ENCODE measurements at places on chromosomes 13 and 19.

GRCh38 chr19:31675193-31675913 lies 326.1 kb upstream of the TSHZ3 start:
- DNase-seq, result no peak

- peak; percentile 70 for DNase-seq
Observed at GRCh38 chr19:18349524-18350128, 9.2 kb downstream of the PGPEP1 start.

DNA sequence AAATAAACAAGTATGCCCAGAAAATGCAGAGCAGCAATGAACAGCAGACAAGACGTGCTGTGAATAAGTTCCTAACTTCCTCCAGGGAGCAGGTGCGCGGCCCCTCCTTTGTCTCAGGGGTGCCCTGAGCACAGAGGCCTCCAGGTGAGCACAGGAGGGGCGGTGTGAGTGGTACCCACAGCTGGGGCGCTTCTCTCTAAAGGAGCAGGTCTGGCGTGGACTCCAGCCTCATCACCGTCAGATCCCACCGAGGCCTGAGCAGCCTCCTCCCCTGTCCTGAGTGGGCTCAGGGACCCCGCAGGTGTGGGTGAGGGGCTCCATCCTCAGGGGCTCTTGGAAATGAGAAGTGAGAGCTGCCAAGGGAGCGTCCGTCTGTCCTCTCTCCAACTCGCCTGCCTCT lies 3.2 kb downstream of the LILRA5 start:
- DNase-seq, result no peak

DNA sequence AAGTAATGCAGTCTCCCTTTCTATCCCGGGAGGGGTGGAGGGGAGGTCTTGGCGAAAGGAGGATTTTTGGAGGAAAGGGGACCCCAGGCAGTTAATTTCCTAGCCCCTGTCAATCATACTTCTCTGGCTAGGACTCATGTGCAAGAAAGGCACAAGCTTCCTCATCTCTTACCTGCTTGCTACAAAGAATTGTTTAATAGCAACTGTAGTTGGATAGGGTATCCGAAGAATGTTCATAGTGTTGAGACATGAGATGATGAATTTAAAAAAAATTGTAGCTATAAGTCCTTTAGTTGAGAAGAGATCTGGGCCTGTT lies 525 bp downstream of the BORA start:
- no peak for DNase-seq

GRCh38 chr19:17027535-17027975 lies 945 bp upstream of the CPAMD8 start:
- no peak for DNase-seq

- DNase-seq, result no peak
Observed at GRCh38 chr19:11483366-11484111, 2.7 kb upstream of the ELAVL3 start.

- DNase-seq, result peak; percentile 69
Observed at GRCh38 chr13:34357435-34358232, 539.7 kb downstream of the RFC3 start.

DNA sequence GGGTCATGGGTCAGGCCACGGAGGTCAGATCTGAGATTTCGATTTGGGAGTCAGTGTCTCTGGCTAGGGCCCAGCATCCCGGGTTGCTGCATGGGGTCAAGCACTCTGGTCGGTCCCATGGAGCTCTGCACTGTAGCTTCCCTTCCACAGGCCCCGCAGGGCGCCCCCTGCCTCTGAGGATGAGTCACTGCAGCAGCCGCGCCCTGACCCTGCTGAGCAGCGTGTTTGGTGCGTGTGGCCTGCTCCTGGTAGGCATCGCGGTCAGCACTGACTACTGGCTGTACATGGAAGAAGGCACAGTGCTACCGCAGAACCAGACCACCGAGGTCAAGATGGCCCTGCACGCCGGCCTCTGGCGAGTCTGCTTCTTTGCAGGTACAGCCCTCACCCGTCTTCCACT lies 3.6 kb downstream of the CACNG7 start:
- no peak for DNase-seq

DNA sequence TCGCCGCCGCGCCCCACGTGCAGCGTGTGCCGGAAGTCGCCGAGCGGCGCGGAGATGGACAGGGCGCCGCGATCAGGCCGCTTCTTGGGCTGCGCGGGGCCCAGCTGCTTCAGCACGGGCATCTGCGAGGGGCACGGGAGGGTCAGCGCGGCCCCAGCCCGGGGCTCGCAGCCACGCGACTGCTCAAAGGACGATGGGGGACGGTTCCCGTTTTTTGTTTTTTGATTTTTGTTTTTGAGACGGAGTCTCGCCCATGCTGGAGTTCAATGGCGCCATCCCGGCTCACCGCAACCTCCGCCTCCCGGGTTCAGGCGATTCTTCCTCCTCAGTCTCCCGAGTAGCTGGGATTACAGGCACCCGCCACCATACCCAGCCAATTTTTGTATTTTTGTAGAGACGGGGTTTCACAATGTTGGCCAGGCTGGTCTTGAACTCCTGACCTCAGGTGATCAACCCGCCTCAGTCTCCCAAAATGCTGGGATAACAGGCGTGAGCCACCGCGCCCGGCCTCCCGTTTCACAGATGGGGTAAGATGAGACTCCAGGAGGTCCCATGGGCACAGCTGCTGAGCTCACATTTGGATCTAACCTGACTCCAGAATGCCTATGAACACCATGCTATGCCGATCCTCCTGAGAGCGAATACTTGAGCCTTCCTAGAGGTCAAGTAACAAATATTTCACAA lies 2.0 kb upstream of the LENG9 start:
- DNase-seq, result no peak

DNA sequence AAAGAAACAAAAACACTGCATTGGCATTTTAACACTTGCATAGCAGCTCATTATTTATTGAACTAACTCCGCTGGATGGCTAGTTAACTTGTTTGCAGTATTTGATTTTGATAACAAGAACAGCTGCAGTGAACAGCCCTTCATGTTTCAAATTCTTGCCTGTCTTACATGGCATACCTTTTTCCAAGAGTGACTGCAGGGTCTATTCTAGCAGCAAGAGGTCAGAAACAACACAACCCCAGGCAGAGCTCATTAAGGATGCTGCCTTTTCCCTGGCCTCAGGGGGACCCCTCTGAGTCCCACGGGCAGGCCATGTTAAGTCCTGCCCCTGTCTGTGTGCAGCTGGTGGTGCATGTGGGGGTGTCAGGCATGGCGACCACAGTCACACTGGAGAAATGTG lies 16.6 kb downstream of the PGPEP1 start:
- DNase-seq, result no peak

GRCh38 chr13:89269737-89270136 lies 1598.6 kb downstream of the SLITRK5 start:
- no peak for DNase-seq

- peak; percentile 84 for DNase-seq
Observed at GRCh38 chr19:49533551-49534488, 6.0 kb downstream of the RCN3 start.

DNA sequence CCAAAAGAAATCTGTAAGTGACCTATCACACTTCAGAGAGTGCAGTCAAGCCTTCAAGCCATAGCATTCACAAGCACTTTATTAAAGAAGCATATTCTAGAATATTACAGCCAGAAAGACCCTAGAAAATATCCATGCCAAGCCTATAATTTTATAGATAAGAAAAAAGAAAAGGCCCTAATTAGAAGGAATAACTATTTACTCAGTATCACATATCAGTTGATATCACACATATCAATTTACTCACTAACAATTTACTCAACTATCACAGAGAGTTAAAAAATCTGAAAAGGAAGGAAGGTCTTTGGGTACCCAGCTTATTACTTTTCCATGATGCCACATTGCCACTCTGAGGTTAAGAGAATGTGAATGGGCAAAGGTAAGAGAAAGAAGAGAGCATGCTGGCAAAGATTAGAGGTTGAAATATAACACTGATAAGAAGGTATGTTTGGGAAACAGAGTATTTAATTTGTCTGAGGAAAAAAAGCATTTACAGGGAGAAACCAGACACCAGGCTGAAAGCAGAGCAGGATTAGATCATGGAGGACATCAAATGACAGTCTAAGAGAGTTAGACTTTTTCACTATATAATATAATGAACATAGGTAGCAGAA lies 186.2 kb downstream of the VWA8 start:
- DNase-seq, result no peak

- DNase-seq, result peak; percentile 83
Observed at GRCh38 chr19:18007044-18007916, 690 bp upstream of the ARRDC2 start.

DNA sequence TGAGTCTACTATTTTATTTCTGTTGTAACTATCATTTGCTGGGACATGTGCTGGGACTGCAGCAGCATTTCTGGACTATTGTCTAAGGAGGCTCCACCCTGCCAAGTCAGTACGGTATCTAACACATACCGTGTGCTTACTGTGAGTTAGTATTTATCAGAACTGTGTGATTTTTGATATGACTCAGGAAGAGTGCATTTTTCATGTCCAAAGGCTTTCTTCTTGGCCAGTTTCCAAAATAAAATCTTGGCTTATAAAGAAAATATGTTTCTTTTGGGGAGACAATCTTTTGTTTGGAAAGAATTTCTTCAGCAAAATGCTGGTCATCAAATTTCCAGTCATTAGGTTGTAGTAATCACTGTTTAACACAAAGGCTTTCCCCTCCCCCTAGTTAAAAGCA lies 11.6 kb downstream of the PARP4 start:
- no peak for DNase-seq

DNA sequence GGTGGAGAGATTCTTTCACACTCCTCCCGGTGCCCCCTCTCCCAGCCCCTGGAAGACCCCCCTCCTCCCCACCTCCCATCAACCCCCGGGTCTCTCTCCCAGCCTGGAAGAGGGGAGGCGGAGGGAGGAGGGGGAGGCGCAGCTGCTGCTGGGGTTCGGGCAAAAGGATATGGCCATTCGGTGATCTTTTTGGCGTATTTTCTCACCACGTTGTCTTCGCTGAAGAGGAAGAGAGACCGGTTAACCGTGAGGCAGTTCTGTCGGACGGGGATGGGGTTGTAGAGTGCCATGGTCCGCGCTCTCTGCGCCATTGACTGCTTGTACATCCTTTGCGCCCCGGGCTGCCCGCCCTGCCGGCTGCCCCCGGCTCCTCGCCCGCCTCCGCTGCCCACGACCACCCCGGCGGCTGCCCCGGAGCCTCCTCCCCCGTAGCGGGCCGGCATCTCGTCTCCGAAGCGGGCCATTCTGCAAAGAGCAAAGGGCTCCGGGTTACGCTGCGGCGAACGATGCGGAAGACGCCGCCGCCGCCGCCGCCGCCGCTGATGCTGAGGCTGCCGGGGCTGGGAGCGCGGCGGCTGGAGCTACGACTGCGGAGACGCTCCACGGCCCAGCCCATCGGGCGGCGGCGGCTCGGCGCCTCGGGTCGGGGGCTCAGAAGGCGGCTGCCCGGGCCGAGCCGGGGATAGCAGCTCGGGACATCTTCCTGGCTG lies 363 bp downstream of the CACNA1A start:
- DNase-seq, result no peak

DNA sequence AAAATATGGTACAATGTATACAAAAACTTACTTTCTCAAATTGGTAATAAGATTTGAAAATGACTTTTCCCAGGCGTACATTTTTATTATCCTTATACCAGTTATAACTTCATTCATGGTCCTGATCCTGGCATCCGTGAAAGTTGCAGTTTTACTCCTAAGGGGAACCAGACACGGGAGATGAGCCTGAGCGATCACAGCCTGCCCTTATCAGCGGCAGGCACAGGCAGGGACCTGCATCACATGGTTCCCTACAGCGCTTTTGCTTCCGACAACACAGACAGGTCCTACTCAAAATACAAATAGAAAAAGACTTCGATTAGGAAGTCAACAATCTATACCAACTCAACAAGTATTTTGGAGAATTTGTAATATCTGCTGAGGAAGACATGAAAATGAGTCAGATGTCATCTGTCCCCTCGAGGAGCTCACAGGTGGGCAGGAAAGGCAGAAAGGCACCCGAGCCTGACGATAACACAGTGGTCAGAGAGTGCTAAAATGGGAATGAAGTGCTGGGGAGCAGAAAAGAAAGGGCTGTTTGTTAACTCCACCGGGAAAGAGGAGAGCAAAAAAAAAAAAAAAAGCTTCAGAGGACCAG lies 93.4 kb downstream of the ABCC4 start:
- DNase-seq, result no peak

- no peak for DNase-seq
Observed at GRCh38 chr13:44340508-44340907, 33.1 kb upstream of the SERP2 start.

GRCh38 chr19:18057557-18057956 lies 29.2 kb downstream of the IL12RB1 start:
- peak; percentile 46 for DNase-seq

GRCh38 chr13:31367410-31367809 lies 167.6 kb downstream of the B3GLCT start:
- no peak for DNase-seq

GRCh38 chr19:1223018-1223855 lies 14.6 kb downstream of the CBARP start:
- peak; percentile 46 for DNase-seq

DNA sequence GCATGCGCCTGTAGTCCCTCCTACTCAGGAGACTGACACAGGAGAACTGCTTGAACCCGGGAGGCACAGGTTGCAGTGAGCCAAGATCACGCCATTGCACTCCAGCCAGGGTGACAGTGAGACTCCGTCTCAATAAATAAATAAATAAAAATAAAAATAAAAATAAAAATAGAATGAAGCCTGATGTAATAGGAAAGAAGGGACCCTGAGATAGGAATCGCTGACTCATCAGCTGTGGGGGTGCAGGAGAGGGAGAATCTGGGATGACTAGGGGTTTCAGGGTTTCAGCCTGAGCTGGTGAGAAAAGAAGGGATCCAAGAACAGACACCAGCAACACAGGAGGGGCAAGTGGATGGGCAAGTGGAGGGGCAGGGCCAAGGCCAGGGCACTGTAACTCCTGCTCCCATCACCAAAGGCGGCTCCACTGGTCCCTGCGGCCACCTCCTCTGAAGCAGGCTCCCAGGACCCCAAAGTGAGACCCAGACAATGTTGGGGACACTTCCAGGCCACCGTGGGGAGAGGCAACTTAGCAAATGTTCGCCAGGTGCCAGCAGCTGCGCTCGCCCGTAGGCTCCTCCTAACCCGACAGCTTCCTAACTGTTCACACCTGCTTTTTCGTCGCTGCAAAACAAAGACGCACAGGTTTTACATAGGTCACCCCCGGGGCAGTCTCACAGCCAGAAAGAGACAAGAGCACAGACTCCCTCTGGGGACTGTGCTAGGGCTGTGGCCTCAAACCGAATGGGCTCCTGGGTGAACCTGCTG lies 1.2 kb downstream of the HAUS8 start:
- DNase-seq, result peak; percentile 69

GRCh38 chr13:94550062-94550738 lies 45.8 kb downstream of the TGDS start:
- DNase-seq, result peak; percentile 68

DNA sequence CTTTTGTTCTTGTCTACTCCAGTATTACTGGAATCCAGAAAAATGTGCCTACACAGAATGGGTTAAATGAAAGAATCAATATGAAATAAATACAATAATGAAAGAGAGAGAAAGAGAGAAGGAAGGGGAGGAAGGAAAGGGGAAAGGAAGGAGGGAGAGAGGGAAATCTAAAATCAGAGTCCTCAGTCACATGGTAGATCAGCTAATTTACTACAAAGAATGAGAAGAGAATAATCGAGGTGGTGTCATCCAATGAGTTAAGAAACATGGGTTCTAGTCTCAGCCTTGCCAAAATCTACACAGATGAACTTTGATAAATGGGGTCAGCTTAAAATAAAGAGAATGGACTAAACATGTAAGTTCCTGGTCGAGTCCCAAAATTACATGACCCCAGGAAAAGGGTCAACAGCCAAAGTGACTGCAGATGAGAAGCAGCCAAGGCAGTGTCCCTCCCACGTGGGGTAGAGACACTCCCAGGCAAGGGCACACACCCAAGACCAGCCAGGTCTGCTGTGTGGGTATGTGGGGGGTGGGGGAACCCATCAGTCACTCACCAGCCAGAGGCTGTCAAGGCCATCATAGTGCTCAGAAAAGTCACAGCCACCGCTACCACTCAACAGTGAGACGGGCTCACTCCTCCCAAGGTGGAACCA lies 103.6 kb downstream of the STK24 start:
- DNase-seq, result no peak
